ACHN (cell line): ENCODE measurements at places on chromosomes 11 and 22.

- peak; percentile 22 for DNase-seq
Measured at GRCh38 chr11:75140269-75141138, 10.4 kb upstream of the SLCO2B1 start.

DNA sequence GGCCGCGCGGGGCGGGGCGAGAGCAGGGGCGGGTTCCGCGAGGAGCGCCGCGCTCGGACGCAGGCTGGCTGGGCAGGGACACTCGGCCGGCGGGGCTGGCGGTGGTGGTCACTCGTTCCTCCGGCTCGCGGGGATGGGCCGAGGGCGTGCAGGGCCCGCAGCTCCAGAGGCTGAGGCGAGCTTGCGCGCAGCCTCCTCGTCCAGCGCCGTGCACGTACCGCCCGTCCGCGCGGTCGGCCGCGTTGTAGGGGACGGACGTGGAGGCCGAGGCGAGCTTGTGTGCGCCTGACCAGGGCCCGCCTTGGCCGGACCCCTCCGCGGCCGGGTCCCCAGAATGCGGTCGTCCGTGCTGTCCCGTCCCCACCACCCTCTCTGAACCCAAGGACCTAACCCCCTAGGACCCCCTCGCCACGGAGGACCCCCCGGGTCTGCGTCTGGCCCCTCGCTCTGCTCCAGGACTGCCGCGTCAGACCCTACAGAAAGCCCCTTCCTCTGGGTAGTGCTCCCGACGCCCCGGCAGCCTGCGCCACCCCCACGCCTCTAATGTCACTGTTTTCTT is 569 bp upstream of the YPEL1 start:
- DNase-seq = no peak

DNA sequence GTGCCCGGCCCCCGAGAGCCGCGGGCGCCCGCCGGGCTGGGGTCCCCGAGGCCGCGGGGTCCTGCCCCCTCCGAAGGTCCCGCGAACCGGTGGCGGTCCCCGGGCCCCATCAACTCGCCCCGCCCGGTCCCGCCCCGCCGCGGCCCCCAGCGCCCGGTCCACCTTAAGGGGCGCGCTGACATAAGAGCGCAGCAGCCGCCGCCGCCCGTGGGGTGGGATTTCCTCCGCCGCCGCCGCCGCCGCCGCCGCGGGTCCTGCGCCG is at the start of gene ZDHHC8:
TSS of gene ZDHHC8 (plus strand) at position 208 of the 262 bp plus-strand sequence. CDS start 144 bp downstream, outside the sequence.
- no peak for DNase-seq

GRCh38 chr11:70314730-70315129 is 44.2 kb downstream of the PPFIA1 start:
- peak; percentile 54 for DNase-seq

- no peak for DNase-seq
Measured at GRCh38 chr22:47196166-47196849, 433.9 kb downstream of the TBC1D22A start.

DNA sequence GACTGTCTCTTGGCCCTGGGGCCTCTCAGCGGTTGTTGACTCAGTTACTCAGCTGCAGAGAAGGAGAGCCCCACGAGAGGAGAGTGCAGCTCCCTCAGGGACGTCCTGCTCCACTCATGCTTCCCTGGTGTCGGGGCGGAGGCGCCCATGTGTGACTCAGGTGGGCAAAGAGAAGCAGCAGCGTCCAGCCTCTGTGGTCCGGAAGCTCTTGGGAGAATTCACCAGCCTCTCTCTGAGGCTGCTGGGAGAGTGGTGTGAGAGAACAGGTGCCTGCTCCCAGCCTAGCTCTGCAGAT is 25.7 kb downstream of the GLB1L2 start:
- DNase-seq = no peak

DNA sequence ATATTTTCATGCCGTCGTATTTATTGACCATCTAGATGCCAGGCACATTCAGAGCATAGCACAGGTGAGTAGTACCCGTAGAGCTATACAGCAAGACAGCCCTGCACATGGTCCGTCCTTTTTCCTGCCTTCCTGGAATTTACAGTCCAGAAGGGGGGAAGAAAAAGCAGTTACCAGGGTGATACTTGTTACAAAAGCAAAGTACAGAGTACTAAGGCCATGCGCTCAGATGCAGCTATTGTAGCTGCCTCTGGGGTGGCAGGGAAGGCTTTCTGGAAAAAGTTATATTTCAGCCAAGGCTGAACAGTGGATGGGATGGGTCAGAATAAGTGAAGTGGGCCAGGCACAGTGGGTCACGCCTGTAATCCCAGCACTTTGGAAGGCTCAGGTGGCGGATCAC is 36.2 kb downstream of the JHY start:
- no peak for DNase-seq

GRCh38 chr22:38952281-38952993 is 5.0 kb upstream of the APOBEC3A start:
- no peak for DNase-seq

DNA sequence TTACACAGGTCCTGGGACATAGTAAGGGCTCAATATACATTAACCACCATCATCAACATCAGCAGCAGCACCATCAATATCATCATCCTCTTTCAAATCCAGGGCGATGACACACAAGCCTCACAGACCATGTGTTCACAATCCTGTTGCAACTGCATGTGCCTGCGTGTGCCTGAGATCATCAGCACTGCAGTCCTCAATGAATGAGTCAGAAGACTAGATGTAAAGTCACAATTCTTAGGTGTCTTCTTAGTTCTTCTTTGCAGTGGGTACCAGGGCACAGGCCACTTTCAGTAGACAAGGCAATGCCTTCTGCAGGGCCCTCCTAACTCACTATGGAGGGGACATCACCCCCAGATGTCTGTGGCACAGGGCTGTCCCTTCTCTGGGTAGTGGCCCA is 111.1 kb downstream of the MYO18B start:
- DNase-seq = no peak

- peak; percentile 40 for DNase-seq
Measured at GRCh38 chr11:46537121-46537520, 56.7 kb downstream of the AMBRA1 start.

- no peak for DNase-seq
Measured at GRCh38 chr11:63783925-63784592, 15.5 kb upstream of the ZFTA start.

DNA sequence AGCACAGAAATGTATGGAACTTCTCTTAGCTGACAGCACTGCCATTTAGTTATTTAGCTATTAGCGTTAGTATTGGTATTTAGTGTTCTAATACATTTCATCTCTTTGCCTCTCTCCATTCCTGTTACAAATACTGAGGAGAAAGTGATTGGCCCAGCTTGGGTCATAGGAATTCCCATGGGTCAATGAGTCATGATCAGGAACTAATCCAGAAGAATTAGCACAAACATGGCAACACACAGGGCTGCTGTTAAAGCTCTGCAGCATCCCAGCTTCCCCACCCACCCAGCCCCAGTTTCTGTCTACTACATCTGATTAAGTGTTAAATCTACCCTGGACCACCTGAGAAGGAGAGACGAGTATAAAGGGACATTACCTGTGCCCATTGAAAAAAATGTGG is 36.1 kb downstream of the PDGFD start:
- no peak for DNase-seq

- DNase-seq = no peak
Measured at GRCh38 chr22:47944941-47945340, 1182.5 kb downstream of the TBC1D22A start.

DNA sequence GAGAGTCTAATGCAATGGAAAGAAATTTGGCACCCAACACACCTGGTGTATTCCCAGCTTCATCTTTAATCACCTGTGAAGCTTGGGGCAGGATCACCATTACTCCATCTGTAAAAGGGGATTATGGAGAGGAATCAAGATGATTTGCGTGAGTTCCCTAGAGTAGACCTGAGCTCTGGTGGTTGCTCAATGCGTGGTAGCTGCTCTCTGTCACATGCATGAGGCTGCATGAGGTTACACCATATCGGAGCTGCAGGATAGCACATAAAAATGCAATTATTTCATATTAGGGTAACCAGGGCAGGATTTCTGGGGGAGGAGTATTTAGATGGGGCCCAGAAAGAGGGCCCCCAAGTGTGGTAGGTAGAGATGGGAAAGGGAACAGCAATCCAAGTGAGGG is 35.3 kb upstream of the CLMP start:
- no peak for DNase-seq

DNA sequence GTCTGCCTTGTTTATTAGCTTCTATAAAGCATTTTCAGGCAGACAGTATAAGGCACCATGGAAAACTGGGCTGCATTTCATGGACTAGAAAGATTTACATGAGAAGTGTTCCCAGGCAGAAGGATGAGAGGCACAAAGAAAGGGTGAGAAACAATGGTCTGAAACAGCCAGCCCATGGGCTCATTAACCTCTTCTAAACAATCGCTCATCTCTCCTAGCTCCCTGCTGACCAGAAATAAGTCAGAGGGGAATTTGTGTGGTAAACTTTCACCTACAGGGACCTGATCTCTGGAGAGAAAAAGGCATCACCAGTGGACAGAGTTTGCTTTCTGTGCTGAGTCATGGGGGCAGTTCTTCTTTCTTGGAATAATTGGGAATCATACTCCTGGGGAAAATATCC is 51.8 kb upstream of the KIRREL3 start:
- DNase-seq = no peak

DNA sequence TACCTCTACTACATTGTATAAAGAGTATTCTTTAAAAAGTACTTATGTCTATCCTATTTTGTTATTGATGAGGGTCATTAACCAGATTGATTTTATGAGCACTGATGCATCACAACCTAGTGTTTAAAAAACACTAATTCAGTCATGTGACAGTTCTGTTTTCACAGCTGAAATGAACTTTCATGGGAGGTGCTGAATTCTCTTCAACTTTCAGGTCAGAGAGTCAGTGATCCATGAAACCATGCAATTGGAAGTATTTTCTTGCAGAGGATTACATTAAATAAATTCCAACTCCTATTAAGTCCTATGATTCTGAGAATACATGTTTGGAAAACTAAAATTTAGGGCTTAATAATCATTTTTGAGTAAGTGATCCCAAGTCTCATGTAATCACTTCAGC is 889.4 kb downstream of the KCNA4 start:
- DNase-seq = peak; percentile 18

DNA sequence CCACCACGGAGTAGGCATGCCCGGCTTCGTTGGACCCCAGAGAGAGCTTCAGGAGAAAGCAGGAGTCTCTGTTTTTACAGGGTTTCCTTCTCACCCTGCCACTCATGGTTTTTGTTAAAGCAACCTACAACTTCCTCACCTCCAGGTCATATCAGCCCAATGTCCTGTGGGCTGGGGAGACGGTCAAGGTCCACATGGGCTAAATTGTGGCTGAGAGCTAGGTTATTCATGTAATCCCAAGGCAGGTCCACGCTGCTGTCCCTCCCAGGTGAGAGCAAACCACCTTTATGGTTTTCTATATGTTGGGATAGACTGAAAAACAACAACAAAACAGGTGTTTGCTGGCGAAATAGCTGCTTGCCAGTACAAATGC is 19.5 kb downstream of the TSPAN32 start:
- DNase-seq = no peak

DNA sequence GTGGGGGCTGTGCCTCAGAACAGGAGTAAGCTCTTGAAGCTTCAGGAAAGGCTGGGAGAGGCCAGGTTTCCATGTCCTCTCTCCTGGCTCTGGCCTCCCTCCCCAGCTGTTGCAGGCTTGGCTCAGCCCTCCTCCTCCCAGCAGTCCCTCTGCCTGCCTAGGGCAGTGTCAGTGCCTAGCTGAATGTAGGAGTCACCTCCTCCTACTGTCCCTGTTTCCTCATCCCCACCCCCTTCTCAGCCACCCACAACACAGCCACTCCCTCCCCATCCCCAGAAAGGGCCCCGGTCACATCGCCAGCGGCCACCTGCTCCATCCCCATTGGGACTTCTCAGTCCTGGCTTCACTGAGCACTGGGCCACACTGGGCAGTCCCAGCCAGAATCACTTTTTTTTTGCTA is 2.9 kb upstream of the FBLN1 start:
- DNase-seq = no peak

GRCh38 chr11:122094836-122095235 is 21.2 kb downstream of the BLID start:
- DNase-seq = no peak

DNA sequence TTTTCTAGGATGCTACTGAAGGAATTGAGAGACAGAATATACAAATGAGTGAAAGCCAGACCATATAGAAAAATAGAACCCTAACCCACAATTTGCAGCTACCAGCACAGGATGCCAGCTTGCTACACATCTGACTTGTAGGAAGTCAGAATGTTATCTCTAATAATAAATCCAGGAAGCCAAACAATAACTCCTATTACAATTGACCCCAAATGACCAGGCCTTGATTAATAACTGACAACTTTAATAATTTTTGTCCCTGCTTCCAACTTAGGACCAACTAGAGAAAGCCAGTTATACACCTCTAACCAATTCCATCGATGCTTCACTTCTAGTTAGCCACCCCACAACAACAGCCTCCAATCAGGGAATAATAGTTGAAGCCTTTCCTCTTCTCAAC is 193.4 kb downstream of the CASP12 start:
- DNase-seq = no peak

DNA sequence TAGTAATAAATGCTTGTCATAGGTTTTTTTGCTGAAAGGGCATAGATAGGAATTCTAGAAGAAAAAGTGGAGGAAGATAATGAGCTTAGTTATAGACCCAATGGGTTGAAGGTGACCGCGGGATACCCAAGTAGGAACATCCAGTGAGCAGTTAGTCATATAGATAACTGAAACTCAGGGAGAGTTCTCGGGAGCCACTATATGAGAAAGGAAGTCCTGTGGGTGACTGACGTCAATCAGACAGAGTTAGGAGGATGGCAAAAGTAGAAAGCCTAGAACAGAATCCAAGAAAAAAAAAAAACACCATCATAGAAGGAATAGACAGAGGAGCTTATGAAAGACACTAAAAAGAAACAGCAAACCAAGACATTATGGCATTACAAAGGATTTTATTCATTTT is 1.6 kb upstream of the CNGA4 start:
- no peak for DNase-seq

- DNase-seq = peak; percentile 83
Measured at GRCh38 chr22:41768430-41768829, 32.0 kb upstream of the CCDC134 start.

- no peak for DNase-seq
Measured at GRCh38 chr11:71566081-71566620, 788 bp downstream of the KRTAP5-10 start.

DNA sequence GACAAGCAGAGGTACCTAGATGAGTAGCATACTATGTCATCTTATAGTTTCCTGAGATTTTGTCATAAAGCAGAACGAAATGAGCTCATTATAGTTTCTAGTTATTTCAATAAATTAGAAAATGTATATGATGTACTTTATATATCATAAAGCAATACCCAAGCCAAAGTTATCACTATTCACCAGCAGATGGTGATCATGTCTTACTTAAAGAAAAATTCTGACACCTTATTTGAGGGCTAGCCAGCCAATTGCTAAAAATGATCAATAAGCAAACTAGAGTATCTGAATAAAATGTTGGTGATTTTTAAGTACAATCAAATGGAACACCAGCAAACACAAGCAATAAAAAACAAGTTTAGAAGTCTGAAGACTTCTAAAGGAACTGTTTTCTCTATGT is 44.1 kb downstream of the RSF1 start:
- DNase-seq = no peak
